ENCODE measurements at places on chromosomes 4 and X.

GRCh38 chr4:172489861-172490260, 676.7 kb downstream of the GALNTL6 start:
- no peak for DNase-seq

DNA sequence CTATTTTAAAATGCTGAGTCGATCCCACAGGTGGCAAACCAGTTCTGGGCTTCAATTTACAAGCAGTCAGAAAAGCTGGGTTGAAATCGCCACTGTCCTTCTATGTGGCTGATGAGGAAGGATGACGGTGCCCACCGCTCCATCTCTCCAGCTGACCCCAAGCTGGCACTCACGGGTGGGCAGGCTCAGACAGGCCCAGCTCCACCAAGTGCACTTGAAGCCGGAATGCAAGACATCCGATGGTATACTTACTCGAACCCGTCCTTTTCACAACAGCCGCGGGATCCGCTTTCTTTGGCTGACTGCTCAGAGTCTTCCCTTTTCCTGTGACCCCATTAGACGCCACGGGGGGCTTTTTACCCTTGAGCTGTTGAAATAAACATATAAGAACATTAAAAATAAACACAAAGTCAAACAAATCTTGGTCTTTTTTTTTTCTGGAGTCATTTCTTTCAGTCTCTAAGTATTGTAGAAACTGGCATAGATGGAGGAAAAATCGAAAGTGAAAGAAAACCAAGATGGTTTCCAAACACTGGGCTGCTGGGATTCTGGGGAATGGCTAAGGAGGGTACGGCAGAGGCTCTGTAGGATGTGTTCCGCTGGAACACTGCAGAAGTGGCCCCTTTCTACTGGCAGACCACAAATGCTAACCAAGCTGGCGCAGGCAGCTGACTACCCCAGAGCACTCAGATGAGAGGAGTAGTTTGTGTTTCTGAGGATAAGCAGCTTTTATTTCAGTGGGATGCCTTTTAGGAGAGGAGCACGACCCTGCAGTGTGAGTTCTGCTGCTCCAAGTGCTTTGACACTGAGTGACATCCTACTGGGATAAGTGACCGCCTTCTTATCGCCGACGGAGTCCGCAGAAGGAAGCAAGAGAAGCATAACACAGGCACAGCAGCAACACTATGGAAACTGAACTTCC, 160.9 kb downstream of the AFAP1 start:
- DNase-seq: no peak

GRCh38 chr4:139234253-139234652, 45.8 kb downstream of the MGARP start:
- DNase-seq: no peak

DNA sequence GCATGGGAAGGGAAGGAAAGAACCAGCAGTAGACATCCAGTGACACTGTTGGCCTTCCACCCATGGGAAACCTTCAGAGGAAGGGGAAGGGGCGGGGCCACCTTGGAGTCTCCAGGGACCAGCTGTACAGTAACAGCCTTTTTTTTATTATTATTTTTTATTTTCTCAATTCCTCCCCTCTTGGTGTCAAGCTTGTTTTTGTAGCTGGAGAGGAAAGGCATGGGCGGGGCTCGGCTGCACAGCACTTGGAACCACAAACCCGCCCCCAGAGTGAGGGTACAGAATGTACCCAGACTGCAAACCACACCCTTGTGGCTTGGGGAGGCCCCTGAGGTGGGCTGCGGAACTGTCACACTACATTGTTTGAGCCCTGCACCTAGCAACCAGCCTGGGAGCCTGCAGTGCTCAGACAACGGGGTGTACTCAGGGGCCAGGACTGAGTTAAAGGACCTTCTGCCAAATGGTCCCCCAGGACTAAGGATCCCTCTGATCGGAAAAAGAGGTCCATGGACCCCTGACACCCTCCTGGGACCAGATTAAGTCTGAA, 45.7 kb downstream of the PRPS1 start:
- DNase-seq: no peak

GRCh38 chr4:47598320-47598719, 113.2 kb downstream of the ATP10D start:
- DNase-seq: no peak

- peak; percentile 98 for DNase-seq
Observed at GRCh38 chrX:47193475-47194193, at the start of gene UBA1. TSS of gene UBA1 (plus strand) at chrX:47193829. CDS start at chrX:47198803, 4,974 bp downstream.
